Left hindlimb (tissue), 1 donor: ENCODE measurements at places on chromosomes 6 and 20.

GRCh38 chr6:26216886-26217713 is 129.9 kb downstream of the HFE start:
- peak; percentile 93 for DNase-seq

- DNase-seq, result no peak
Observed at GRCh38 chr20:62413025-62413570, 6.0 kb upstream of the CABLES2 start.

DNA sequence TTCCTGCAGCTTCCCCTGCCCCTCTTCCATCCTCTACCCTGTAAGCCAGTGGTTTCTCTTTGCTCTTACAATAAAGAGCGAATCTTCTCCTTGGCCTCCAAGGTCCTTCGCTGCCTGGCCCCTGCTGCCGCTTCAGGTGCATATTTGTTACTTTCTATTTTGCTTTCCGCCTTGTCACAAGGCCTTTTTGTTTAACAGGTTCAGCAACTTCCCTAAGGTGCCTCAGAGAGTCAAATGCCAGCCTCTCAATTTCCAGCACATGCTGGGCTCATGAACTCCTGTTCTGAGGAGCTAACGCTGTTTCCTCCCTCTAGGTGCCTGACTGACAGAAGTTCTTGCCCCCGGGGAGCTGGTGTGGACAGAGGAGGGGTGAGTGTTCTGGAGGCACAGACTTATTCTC is 42.4 kb upstream of the EPB41L1 start:
- DNase-seq, result no peak

DNA sequence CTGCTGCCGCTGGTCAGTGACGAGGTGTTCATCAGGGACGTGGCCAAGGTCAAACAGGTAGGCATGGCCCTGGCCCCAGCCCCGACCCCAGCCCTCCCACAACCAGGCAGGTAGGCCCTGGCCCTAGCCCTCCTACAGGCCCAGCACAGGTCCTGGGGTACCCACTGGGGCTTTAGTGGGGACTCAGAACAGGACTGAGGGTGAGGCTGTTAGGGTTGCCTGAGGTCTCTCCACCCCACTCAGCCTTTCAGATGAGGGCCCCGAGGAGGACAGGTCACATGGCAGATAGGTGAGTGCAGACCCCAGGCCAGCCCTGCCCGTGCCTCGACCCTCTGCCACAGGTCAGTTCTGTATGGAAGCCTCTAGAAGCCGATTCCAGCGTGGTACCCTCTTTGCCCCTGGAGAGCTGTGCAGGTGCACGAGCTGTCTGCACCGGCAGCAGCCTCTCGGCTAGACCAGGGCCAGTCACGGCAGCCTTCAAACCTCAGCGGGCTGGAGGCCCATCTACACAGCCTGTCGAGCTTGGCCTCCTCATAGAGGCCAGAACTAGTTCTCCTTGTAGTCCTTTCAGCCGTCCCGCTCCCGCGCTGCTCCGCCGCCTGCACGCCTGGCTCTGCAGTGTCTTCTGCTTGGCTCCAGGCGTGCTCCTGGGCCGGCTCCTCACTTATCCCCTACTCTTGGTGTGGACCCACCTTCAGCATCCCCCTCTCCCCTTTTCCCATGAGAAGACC is 35.5 kb downstream of the PYGB start:
- DNase-seq, result peak; percentile 17

DNA sequence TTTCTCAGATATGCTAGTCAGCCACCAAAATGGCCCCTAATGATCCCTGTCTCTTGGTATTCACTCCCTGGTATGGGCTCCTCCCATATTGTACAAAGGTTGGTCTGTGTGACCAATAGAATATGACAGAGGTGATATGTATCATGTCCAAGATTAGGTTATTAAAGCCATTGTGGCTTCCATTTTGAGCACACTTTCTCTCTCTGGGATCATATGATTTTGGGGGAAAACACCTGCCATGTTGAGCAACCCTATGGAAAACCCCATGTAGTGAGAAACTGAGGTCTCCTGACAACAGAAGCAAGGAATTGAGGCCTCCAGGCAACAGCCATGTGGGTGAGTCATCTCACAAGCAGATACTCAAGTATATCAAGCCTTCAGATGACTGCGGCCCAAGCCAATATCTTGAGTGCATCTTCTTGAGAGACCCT is 7.1 kb upstream of the ZNF318 start:
- DNase-seq, result no peak

DNA sequence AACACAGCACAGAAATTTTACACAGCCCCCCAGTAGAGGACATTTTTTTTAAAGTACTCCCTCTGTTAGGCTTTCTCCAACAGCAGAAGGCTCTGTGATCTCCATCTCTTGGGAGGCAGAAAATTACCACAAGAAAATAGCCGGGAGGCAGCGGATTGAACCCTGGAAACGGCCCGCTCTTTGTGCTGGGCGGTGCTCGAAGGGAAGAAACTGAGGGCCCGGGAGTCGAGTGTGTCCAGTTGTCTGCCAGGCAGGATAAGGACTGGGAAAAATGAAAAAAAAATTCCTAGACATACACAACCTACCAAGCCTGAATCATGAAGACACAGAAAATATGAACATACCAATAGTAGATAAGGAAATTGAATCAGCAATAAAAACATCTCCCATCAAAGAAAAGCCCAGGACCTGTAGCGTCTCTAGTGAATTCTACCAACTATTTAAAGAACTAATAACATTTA is 31.5 kb downstream of the POM121L2 start:
- no peak for DNase-seq

DNA sequence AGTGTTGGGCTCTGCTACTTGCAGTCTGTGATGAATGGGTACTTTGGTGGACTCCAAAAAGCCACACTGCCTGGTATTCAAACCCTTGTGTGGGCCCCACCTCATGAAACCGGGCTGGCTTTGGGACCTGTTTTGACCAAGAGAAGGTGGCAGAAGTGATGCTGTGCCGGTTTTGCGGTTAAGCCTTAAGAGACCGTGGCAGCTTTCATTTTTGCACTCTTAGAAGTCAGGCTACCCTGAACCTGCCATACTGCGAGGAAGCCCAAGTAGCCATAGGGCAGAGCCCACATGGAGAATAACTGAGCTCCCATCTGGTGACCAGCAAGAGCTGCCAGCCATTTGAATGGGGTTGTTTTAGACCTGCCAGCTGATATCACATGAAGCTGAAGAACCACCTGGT is 10.2 kb downstream of the SULF2 start:
- DNase-seq, result no peak

DNA sequence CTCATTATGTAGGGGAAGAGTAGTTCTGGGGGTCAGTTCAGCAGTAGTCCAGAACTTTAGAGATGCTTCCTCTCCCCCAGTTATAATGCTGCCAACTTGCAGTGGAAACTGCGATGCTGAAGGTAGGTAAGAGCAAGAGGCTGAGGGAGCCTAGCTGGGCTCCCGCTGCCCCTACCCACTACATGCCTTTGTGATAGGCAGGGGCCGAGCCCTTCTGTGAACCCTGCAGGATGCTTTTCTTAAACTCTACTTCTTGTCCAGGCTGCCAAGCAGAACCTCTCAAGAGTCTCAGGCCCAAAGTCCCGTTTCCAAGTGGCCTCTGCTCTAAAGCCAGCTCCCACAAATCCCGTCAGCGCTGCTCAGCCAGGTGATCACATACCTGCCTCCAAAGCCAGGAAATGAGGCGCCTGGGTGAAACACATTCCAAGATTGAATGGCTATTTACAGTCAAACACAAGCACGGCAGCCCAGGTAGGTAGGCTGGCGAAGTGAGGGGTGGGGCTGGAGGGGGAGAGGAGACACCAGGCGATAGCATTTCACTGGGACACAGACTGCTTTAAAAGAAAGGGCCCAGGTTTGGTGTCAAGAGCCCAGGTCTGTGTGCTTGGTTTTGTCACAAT is 150.7 kb downstream of the CD24 start:
- DNase-seq, result no peak

- DNase-seq, result no peak
Observed at GRCh38 chr20:37853823-37854375, 49.0 kb upstream of the VSTM2L start.

DNA sequence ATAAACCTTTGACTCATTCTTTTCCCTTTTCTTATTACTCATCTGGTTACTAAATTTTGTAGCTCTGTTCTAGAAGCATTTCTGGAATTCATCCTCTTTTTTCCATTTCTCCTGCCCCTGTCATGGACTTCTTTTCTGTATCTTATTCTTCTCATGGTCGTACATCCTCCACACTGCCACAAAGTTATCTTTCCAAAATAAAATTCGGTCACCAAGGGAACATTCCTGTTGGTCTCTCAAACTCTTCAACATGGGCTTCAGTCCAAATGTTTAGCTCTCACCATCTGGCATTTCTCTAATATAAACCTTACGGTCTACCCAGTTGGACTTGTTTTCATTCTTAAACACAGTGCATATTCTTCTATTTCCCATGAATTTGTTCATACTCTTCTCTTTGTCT is 428.8 kb upstream of the ID4 start:
- DNase-seq, result no peak

DNA sequence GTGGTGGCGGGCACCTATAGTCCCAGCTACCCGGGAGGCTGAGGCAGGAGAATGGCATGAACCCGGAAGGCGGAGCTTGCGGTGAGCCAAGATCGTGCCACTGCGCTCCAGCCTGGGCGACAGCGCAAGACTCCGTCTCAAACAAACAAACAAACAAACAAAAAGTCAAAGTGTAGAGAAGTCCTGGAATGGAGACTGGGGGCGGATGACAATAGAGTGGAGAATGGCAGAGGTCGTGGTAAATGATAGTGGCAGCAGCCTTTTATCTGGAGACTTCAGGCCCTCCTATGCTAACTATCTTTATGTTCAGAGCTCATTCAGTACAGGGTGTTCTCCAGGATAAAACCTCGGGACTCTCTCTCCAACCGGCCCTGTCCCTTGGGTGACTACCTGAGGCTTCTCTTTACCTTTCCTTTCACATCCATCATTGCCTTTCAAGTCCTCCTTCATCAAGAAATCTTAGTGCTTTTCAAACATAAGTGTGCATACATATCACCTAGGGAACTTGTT is 1.4 kb upstream of the FKBPL start:
- DNase-seq, result no peak

GRCh38 chr6:97864366-97864765 is 581.4 kb upstream of the MMS22L start:
- no peak for DNase-seq

DNA sequence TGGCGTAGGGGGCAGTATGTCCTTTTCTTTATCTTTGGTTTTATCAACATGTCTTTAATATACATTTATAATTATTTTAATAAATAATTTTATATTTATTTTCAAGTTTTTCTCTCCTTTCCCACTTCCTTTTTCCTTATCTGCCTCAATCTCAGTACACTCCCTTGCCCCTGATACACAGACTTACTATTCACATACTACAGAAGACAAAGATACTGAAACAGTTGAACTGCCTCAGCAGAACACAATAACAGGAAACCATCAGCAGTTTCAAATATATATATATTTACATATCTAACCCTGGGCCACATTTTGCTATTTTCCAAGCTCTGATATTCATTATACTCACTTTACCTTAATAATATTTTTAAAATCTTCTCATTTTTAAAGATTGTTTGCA is 19.8 kb downstream of the IBTK start:
- DNase-seq, result no peak

GRCh38 chr20:51705400-51705799 is 62.8 kb downstream of the ATP9A start:
- DNase-seq, result no peak

DNA sequence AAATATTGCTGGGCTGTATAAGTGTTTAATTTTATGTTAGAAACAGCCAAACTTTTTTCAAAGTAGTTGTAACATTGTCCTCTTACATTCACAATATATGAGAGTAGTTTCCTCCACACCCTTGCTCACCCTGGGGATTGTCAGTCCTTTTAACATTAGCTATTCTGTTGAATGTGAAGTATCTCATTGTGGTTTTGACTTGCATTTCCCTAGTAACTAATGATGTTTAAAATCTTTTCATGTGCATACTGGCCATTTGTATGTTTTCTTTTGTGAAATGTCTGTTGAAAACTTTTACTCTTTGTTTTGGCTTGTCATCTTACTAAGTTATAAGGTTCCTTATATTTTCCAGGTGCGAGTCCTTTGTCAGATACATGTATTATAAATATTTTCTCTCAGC is 32.9 kb downstream of the TRIM38 start:
- no peak for DNase-seq

DNA sequence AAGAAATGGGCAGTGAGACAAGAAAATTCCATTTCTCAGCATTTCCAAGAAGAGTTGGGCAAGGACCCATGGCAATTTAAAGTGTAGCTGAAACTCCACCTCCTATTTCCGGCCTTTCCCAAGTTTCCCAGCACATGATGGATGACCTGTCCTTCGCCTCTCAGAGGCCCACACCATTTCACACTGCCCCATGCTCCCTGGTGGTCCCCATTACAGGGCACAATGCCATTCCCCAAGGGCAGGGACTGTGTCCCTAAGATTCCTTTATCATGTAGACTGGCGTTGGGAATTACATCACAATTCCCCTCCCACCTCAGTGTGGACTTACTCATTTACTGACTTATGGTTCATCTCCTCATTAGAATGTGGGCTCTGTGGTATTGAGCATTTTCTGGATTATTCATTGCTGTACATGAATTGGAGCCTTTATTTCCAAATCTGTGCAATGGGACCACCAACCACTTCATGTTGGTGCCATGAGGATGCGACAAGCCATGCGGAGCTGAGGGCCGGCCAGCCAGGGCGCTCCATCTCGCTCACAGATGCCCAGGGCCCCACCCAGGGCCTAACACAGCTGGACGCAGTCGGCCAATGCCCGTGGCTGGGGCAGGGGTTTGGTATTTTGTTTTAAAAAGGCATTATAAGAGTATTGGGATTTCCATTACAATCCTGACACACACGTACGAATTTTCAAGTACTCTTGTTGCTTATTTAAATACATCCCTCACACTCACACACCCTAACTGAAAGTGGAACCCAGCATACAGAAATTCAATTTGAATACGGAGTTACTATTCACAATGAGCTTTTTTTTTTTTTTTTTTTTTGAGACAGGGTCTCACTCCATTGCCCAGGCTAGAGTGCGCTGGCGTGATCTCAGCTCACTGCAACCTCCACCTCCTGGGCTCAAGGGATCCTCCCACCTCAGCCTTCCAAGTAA is 5.4 kb downstream of the ACSS1 start:
- peak; percentile 42 for DNase-seq

DNA sequence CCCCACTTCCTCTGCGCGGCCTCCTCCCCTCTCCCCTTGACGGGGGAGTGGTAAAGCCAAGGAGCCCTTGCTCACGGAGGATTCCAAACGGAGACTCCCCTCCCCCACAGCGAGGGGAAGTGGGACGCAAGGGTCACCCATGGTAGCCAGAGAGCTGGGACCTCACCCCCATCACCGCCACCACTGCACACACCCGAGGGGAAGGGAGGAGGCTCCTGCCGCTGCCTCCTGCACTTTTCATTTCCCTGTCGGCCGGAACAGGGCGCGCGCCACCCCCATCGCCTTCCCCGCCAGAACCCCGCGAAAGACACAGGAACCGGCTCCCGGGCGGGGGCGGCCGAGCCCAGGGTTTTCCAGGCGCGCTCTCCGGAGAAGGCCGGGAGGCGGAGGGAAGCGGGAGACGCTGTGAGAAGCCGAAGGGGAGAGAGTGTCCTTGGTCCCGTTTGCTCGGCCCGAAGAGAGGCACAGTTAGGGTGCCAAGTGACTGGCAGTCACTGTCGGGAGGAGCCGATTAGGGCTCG is 789 bp downstream of the CCND3 start:
- DNase-seq, result peak; percentile 60
